Neural progenitor cell (in vitro differentiated cells): ENCODE measurements at places on chromosomes 11 and 22. TPM values are rescaled to one million over a fixed set of nuclear protein-coding genes. Genes with fewer than 3 reads are reported as not detected.

The ZP1 gene
- total RNA-seq = not detected in 2 replicates

DNA sequence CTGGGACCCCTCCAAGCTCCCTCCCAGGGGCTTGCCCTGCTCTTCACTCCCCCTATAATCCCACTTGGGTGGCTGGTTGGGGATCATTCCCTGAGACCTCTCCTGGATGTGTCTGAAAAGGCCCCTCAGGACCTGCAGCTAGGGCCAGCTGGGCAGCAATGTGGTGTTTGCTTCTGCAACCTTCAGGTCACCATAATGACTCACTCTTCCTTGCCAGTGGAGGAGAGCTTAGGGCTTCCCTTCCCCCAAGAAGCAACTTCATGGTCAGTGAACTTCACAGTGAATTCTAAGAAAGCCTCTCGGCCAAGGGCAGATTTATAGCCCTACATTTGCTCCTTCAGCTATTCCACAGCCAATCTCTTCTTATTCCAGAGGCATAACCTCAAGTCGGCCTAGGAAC lies 45.1 kb upstream of the TSPAN18 start:
- H3K4me3 ChIP-seq = no peak overlapping the region
- H3K27ac ChIP-seq = no peak overlapping the region
- no peak for DNase-seq
- no peaks in the 10 kb centered on the region for H3K36me3 ChIP-seq
- no peaks in the 10 kb centered on the region for H3K27me3 ChIP-seq

DNA sequence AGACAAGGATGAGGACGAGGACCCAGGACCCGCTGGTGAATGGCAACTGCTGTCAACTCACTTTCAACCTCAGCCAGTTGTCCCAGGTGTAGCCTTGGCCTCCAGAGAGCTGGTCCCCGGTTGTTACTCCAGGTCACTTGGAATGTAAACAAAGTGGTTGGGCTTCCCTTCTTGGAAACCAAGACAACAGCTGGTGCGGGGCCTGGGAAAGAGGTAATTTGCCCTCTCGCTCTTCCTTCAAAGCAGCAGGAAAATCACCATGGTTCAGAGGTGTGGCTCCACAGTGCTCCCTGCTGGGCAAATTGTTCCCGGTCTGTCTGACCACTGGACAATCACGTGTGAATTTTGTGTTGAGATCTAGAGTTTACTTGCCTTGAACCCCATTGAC lies 15.0 kb downstream of the SLC1A2 start:
- no peak overlapping the region for H3K4me3 ChIP-seq
- no peak overlapping the region for H3K27ac ChIP-seq
- no peaks in the 10 kb centered on the region for H3K27me3 ChIP-seq
- no peaks in the 10 kb centered on the region for H3K36me3 ChIP-seq
- peaks cover 5% of the 10 kb centered on the region for H3K4me1 ChIP-seq

DNA sequence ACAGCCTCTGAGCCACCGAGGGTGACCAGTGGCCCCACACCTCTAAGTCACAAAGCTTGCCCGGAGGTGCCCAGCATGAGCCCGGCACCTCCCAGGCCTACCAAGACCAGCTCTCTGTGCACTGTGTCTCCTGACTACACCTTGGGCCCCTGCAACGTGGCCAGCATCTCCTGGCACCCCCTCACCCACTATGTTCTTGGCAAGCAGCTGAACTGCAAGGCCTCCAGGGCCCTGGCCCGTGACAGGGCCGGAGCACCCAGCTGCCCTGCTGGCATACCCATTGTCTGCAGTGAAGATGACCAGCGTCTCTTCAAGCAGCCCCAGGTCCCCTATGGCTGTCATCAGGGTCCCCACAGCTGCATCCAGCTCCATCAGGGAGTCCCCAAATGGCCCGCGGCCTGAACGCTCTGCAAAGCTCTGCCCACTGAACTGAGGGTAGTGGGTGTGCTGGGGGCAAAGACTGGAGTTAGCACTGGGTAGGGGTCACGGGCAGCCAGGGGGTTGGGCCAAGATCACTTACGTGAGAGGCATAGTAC lies 1.6 kb downstream of the ARSA start:
- no peak overlapping the region for H3K27ac ChIP-seq
- no peaks in the 10 kb centered on the region for H3K36me3 ChIP-seq
- H3K4me3 ChIP-seq = no peak overlapping the region
- peaks cover 10% of the 10 kb centered on the region for H3K27me3 ChIP-seq

GRCh38 chr11:62133328-62134065 lies 9.7 kb downstream of the INCENP start:
- no peak for DNase-seq
- H3K27me3 ChIP-seq = no peaks in the 10 kb centered on the region
- no peak overlapping the region for H3K27ac ChIP-seq
- no peak overlapping the region for H3K4me3 ChIP-seq
- no peaks in the 10 kb centered on the region for H3K36me3 ChIP-seq
